Peyer's patch (tissue), 4 donors: ENCODE measurements at places on chromosomes 12 and 14. TPM values are rescaled to one million over a fixed set of nuclear protein-coding genes. Genes with fewer than 3 reads are reported as not detected.

DNA sequence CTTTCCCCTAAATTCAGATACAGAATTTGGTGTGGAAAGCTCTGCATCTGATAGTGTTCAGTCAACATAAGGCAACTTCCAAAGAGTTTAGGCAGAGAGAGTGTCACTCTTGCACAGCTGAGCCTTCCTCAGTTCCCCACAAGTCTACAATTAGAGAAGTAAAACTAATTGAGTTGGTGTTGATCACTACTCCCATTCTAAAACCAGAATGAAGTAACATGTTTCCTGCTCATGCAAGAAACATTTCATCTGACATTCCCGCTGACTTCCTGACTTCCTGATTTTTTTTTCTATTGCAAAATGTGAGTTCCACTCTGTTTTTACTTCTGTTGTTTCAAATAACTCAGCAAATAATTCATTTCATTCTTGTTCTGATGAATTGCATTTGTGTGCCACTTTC is 271.0 kb downstream of the ALG10B start:
- no peak for DNase-seq

PROX2 gene
- total RNA-seq, result not detected

B3GNT4 gene
- total RNA-seq, result not detected

ATP23 gene
- not detected for total RNA-seq

DNA sequence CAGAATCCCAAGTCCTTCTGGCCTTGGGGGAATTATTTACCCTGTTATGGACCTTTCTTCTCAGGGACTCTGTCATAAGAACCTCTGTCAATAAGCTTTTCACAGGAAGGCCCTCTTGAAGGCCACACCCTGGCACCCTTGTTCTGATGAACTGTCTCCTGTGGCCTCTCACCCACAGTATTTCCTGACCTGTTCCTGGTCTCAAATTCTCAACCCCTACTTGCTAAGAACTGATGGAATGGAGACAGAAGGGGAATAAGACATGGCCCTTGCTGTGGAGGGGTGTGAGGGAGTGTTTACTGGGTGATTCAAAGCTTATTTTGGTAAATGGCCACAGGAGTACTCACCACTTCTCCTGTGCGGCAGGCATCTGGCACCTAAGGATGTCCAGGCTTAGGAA is 1082.9 kb downstream of the BCL11B start:
- peak; percentile 54 for DNase-seq

- DNase-seq, result no peak
Observed at GRCh38 chr14:73748858-73749357, 34.7 kb upstream of the PNMA1 start.

GRCh38 chr12:114933428-114934160 is 249.6 kb upstream of the TBX3 start:
- DNase-seq, result no peak

DNA sequence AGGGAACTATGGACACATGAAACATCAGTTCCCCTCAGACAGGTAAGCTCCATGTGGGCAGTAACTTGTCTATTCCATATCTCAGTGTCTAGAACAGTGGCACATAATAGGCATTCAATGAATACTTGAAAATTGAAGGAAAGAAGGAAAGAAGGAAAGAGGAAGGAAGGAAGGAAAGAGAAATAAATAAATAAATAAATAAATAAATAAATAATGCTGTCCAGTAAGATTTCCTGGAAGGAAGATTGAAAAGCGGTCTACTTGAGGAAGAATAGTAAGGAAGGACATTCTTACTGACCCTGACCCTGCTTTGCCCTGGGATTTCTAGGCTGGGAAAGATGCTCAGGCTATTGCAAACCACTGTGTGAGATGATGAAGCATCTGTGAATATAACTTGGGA is 91.5 kb downstream of the PTPRR start:
- DNase-seq, result no peak

SYNE3 gene
- total RNA-seq, result 7.2 TPM

DNA sequence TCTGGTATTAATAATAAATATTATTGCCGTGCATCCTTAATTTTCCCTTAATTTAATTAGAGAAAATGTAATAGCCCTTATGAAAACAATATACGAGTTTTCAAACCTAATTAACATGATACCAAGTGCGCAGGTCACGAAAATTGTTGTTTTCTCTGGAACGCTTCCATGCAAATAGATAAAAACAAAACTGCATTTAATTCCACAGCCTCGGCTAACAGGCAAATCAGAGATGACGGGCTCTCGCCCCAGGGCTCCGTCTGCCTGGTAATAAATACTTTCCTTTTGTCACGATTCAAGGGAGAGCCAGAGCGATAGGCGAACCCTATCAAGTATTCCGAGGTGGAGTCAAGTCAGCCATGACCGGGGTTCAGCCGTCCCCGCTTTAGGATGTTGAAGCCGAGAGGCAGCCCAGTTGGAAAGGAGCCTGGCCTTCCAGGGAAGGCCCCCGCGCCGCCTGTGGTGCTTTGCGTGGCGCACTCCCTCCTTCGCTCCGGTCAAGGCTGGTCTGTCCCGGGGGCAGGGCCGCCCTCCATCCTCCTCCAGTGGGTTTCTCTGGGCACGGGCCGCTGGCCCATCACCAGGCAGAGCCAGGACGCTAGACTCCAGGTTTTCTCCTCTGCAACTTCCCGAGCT is 137.8 kb upstream of the GSC start:
- no peak for DNase-seq

SERPINA1 gene
- 941 TPM for total RNA-seq

GRCh38 chr14:85186082-85186481 is 343.9 kb upstream of the FLRT2 start:
- DNase-seq, result no peak
